ENCODE measurements at places on chromosomes 1 and 21.

- DNase-seq: no peak
Observed at GRCh38 chr1:217153361-217153760, 430.1 kb upstream of the ESRRG start.

DNA sequence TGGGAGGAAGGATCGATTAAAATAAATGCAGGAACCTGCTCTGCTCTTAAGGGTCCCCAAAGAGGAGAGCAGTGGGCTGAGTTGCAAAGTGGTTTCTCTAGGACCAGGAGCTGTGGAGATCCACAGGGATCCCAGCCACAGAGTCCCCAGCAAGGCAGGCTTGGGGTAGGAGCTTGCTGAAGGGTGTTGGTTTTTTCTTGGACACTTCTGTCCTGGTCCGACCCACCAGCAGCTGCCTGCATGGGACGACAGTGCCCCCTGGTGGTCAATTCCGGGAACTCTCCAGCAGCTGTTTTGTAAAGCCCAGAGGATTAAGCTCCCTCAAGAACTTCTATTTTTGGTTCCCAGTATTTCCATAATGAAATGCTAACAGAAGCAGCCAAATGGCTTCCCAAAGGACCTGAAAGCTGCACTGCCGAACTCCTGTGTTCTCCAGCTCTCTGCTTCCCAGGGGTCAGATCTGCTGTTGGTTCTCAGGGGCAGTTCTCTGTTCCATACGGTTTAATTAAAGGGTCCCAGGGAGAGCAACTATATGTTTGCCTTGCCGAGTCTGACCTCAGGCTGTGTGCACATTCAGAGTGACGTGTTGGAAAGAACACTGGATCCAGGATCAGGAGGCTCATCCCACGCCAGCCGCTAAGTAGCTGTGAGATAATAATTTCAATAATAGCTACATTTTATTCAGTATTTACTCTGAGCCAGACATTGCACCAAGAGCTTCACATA is 23.2 kb downstream of the NENF start:
- peak; percentile 83 for DNase-seq

DNA sequence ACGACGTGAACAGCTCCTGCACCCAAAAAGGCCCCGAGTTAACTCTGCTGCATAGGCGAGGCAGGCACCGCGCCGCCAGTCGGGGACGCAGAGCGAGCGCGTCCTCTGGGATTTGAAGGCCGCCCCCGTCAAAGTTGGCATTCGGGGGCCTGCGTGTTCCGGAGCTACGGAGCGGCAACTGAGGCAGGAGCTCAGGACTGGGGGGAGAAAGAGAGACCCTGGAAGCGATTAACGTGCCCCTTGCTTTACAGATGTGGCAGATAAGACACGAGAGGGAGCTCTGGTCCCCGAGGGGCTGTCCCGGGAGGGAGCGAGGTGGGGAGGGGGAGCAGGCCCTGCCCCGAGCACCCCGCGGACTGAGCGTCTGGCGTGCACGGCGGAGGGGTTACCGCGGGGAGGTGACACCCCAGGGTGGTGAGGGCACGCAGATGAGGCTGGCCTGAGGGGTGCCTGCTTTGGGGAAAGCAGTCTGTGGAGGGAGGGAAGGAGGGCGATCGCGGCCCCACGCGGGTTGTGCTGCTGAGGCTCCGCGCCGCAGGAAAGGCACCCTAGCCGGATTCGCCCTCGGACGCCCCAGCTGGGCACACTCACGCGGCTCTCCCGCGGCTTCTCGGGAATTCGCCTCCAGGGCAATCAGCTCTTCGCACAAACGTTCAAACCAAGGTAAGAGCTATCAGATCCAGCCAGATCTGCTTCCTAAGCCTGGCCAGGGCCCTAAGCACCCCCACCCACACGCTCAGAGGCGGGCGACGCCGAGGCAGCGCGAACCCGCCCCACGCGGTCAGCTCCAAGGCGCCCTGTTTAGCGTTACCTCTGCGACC is 26.5 kb downstream of the ACTA1 start:
- no peak for DNase-seq

DNA sequence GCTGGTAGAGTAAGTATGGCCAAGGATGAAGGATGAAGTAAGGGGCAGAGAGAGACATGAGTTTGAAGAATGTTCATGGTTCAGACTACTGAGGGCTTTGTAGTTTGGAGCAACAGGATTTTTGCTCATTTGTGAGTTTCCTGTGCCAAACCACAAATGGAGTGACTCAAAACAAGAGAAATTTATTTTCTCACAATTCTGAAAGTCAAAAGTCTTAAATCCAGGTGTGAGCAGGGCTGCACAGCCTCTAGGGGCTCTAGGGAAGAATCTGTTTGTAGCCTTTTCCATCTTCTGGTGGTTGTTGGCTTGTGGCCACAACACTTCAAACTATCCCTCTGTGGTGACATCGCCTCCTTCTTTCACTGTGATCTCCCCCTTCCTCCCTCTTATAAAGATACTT is 58.9 kb downstream of the RHOU start:
- DNase-seq: no peak

DNA sequence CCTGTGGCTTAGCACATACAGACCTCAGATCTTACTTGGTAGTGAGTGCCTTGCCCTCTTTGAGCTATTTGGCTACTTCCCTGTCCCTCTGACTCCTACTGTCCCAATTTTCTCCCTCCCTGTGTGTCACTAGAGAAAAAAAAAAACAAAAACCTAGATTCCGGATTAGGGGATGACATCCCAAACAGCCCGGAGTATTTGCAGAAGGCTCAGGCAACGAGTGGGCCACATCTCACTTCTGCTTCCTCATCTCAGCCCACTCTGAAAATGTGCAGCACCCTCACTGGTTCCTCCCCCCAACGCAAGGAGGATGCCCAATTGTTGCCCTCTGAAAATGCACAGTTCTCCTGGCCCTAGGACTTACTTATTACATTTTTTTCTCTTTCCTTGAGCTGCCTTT is 4.9 kb downstream of the NHLH1 start:
- DNase-seq: no peak

GRCh38 chr1:13461977-13462376 is 51.7 kb downstream of the PRAMEF20 start:
- no peak for DNase-seq

All from GM13977 (cell line).